MG63 (cell line): ENCODE measurements at places on chromosomes 3 and 15.

DNA sequence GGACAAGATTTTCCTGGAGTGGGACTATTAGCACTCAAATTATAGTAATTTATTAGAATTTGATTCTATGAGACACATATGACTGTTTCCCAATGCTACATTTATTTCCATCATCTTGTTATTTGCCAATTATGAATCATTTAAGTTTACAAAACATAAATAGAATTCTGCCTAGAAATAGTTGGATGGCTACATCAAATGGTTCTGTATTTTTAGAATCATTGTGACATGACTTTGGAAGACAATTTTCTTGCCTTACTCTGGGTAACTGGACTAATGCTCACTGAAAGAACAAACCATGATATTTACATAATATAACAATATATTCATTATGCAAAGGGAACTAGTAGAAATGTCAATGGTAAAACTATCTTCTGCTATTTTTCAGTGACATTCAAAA lies 173.5 kb downstream of the ZIC1 start:
- no peak for DNase-seq

DNA sequence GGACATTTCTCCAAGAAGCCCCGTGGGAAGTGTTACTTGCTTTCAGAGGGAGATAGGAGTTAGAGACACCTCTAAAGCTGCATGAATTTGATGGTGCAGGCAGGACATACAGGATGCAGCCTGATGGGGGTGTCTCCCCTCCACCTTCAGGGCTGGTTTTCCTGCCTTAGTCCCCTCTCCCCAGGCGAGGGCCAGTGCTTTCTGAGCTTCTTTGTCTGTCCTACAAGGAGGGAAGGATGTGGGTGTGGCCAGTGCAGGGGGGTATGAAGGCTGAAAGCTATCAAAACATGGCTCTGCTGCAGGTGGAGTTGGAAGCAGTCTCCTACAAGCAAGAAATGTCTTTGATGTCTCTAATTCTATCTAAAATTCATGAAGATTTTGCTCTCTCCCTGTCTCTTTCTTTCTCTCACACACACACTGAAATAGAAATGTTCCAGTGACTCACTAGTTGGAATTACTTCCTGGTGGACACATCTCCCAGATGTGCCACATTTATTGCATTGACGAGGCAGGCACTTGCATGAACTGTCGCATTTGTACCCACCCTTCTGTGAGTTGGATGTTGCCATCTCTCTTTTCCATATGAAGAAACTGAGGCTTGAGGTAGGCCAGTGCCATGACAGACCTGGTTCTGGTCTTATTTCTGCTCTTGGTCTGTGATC lies 13.9 kb upstream of the PODXL2 start:
- DNase-seq, result no peak

- DNase-seq, result peak; percentile 14
Measured at GRCh38 chr3:23664459-23664858, 141.3 kb upstream of the UBE2E1 start.

DNA sequence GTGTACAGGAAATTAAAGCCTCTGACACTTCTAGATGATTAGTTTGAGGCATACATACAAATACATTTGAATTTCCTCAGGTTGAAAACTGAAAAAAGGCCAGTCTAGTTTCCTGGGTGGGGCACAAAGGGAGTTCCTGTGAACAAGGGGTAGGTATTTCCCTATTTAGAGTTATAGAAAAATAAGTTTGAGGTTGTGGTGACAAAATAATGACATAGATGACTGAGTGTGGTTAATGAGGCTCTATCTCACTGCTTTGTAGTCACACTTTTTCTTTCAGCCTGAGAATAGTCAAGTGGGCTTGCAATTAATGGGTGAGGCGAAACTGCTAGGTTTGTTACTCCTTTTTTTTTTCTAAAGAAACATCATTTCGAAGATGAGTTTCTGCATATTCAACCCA lies 4.3 kb downstream of the SLCO3A1 start:
- no peak for DNase-seq

DNA sequence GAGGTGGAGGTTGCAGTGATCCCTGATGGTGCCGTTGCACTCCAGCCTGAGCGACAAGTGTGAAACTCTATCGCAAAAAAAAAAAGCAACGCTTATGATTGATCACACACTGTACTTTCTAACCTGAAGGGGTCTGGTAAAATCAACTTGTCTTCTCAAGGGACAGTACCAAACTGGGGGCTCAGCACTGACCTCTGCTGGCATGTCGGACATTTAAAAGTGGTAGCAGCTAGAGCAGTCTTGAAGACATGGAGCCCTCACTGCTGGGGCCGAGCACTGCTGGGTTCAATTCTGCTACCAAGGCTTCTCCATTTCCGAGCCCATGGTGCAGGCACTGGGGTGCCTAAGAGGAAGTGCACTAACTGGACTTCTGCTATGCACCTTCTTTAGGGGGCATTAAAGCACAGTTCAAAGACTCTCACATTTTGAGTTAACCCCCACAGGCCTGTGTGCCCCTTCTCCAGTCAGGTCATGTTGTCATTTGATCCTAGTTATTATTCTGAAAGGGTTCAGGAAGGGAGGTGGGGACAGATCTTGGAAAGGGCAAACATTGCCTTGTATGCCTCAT lies 26.4 kb upstream of the LAMP3 start:
- DNase-seq, result no peak

- DNase-seq, result peak; percentile 73
Measured at GRCh38 chr3:122350814-122351418, 25.9 kb downstream of the CSTA start.

GRCh38 chr15:91022832-91023129 lies 387 bp upstream of the VPS33B start:
- no peak for DNase-seq

DNA sequence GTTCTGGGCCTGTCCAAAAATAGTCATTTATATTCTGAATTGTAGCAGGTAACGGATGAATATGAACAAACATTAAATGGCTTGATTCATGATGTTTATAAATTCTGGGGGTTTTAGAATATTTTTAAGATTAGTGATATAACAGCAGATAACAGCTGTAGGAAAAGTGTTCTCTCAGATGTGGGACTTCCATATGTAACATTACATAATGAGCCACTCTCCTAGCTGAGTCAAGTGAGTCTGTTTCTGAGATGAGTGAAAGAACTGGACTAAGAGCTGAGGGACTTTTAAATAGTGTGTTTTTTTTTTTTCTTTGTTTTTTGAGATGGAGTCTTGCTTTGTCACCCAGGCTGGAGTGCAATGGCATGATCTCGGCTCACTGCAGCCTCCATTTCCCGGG lies 13.9 kb downstream of the YEATS2 start:
- DNase-seq, result no peak
